ENCODE measurements at places on chromosomes 11 and 22.
A peak's percentile ranks its signal among the peaks of the same experiment; 100 is the strongest.

GRCh38 chr11:118435290-118435892, 901 bp upstream of the KMT2A start:
- peak; percentile 49 for DNase-seq

- no peak for DNase-seq
Observed at GRCh38 chr11:17475666-17476316, 854 bp downstream of the ABCC8 start.

GRCh38 chr11:111635706-111636045, 33.4 kb downstream of the SIK2 start:
- no peak for DNase-seq

- DNase-seq, result no peak
Observed at GRCh38 chr11:12248330-12248729, 129.0 kb upstream of the PARVA start.

DNA sequence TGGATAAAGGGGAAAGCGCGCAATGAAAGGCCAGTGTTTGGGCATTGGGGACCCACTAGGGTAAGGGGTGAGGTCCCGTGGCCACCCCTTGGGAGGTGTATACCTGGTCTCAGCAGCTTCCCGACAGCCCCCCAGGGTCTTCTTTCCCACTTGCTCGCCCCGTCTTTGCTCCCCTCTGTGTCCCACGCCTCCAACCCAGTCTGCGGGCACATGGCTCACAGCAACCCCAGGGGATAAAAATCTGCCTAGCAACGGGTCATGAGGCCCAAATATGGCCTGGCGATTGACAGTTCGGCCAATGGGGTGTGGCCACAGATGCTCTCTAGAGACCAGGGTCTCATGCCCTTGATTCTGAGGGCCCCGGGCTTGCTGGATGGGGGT, 41.6 kb downstream of the AHNAK start:
- DNase-seq, result no peak

GRCh38 chr22:17629641-17630040, 1.1 kb upstream of the ATP6V1E1 start:
- DNase-seq, result no peak

- no peak for DNase-seq
Observed at GRCh38 chr22:23499845-23500500, 80.1 kb downstream of the IGLL1 start.

- DNase-seq, result no peak
Observed at GRCh38 chr11:79422866-79423265, 18.0 kb downstream of the TENM4 start.

DNA sequence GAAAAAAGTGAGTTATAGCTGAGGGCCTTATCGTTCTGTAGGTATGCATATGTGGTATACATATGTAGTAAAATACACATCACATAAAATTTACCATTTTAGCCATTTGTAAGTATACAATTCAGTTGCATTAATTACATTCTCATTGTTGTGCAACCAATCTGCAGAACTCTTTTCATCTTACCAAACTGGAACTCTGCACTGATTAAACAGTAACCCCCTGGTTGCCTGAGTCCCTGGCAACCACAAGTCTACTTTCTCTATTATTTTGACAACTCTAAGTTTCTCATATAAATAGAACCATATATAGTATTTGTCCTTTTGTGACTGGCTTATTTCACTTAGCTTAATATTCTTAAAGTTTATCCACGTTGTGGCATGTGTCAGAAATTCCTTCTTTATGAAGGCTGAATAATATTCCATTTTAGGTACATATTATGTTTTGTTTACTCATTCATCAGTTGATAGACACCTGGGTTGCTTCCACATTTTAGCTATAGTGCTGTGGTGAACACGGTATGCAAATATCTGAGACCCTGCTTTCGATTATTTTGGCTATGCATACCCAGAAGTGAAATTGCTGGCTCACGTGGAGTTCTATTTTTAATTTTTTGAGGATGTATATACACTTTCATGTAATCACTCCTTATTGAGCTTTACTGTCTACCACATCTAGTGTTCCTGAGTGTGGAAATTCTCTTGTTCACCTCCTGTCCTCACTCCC, 1.6 kb upstream of the DDX10 start:
- no peak for DNase-seq

GRCh38 chr11:2311353-2312133, 9.7 kb downstream of the TSPAN32 start:
- DNase-seq, result no peak

DNA sequence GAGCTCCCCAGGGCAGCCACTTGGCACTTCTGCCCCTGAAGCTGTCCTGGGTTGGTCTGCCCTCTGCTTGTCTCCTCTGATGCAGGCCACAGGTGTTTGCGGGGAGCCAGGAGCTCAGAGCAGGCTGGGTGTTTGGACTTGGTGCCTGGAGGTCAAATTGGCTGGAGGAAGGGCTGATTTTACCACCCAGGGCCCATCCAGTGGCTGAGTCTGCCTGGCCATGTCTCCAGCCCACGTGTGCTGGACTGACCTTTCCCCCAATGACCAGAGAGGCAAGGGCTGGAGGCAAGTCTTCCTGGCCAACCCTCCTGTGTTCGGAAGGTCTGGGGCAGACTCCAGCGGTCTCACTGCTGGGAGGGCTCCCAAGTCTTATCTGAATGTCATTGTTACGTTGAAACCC, 84.0 kb downstream of the NECTIN1 start:
- no peak for DNase-seq

GRCh38 chr11:75376175-75376574, 23.1 kb upstream of the RPS3 start:
- DNase-seq, result no peak

DNA sequence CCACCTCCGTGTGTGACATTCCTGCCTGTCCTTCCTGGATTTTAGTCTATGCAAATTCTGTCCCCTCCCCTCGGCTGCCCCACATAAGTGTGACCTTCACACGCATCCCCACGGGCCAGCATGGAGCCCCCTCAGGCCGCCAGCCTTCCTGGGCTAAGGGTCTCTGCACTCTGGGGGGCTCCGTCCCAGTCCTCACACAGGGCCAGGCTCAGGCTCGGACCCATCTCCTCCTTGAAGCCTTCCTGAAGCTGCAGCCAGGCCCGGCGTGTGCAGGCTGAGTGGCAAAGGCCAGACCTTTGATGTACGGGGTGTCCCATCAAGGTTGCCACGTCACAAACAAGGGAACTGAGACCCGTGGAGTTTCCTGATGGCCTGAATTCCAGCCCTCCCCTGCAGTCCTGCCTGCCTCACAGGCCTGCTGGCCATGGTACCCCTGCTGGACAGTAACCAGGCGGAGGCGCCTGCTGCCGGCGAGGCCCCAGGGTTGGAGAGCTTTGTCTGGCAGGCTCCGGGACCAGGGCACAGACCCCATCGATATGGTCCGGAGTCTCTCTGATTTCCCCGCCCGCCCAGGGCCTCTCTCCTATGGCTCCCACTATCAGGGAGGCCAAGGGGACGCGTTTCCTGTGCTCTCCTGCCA, 791.7 kb downstream of the BRD1 start:
- DNase-seq, result no peak

GRCh38 chr22:43002202-43002586, 12.8 kb downstream of the PACSIN2 start:
- DNase-seq, result no peak

- no peak for DNase-seq
Observed at GRCh38 chr22:27224485-27225374, 567.3 kb downstream of the MIAT start.

DNA sequence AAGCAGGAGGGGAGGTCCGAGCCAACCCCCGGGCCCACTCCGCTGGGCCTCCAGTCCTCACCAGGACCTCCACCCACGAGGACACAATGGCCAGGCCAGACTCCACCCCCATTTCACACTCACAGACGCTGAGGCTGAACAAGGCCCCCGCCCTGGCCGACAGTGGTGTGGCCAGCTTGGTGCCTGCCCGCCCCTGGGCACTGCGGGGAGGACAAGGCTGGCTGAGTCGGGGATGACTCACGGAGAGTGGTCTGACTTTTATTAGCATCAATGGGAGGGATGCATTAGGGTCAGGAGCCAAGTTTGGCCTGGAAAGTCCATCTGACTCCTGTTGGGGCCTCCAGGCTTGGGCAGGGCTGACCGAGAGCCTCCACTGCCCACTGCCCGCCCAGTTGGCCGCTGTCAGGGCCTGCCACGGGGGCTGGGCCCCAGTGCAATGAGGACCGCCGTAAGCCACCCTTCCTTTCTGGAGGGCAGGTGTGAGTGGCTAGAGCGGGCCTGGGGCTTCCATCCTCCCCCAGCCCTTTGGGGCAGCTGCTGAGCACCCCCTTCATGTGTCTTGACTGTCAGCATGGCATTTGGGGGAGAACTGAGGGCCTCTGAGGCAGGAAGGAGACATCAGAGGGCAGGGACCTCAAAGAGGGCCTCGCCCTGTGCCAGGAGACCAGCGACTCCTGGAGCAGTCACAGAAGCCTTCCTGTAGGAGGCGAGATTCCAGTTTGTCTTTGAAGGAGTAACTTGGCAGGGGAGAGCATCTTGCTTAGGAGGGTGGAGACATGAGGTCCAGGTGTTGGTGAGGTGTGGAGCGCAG, 10.6 kb downstream of the TSPAN32 start:
- no peak for DNase-seq

- no peak for DNase-seq
Observed at GRCh38 chr11:18105086-18105801, 638 bp downstream of the SAAL1 start.

DNA sequence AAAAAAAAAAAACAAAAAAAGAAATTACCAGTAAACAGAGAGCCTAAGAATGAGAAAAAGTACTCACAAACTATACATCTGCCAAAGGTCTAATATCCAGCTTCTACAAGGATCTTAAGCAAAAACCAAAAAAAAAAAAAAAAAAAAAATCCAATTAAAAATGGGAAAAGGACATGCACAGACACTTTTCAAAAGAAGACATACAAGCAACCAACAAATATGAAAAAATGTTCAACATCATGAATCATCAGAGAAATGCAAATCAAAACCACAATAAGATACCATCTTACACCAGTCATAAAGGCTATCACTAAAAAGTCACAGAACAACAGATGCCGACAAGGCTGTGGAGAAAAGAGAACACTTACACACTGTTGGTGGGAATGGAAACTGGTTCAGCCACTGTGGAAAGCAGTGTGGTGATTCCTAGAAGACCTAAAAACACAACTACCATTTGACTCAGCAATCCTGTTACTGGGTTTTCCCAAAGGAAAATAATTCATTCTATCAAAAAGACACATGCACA, 18.3 kb downstream of the MS4A6A start:
- DNase-seq, result no peak

DNA sequence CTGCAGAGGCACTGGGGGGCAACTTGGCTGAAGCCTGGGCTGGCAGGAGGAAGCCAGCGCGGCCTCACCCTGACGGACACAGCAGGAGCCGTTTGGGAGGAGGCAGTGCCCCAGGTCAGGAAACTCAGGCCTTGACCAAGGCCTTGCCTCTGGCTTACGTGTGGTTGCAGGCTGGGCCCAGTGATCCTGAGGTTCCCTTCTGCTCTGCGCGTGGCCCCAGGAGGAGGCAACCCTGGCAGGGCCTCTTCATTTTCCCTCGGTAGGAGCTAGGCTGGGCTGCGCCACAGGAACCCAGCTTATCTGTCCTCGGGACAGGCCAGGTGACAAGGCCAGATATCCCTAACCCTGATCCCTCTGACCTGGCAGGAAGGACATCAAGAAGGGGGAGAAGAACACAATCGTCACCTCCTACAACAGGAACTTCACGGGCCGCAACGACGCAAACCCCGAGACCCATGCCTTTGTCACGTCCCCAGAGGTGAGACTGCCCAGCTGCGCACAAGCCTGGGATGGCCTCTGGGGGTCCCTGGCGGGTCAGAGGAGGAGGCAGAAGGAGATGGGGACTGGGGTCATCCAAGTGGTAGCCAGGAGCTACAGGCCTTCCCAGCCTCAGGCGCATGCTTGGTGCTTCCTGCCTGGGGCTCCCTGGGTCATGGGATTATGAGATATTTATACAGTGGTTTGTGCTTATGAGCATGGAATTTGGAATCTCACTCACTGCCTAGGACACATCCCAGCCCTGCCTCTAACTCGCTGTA, 20.6 kb downstream of the POLR3H start:
- no peak for DNase-seq

- no peak for DNase-seq
Observed at GRCh38 chr11:104028476-104029263, 7.8 kb upstream of the DDI1 start.

GRCh38 chr11:93169950-93170561, 27.7 kb downstream of the SLC36A4 start:
- DNase-seq, result no peak

All from activated CD4-positive, alpha-beta T cell treated with anti-CD3 and anti-CD28 coated beads for 24 hours (primary cell).